ENCODE measurements at places on chromosomes 11 and 22.

DNA sequence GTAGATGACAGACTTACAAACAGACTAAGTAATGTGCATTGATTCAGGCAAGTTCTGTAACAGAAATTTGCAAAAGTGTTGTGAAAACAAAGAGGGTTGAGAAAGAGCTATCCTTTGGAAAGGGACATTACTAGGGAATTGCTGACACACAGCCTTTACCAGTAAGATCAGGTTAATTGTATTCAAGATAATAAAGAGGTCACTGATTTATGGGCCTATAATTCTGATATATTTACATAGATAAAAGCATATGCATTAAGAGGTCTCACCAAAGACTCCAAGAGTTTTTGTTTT is 138.7 kb downstream of the MAML2 start:
- no peak for DNase-seq

DNA sequence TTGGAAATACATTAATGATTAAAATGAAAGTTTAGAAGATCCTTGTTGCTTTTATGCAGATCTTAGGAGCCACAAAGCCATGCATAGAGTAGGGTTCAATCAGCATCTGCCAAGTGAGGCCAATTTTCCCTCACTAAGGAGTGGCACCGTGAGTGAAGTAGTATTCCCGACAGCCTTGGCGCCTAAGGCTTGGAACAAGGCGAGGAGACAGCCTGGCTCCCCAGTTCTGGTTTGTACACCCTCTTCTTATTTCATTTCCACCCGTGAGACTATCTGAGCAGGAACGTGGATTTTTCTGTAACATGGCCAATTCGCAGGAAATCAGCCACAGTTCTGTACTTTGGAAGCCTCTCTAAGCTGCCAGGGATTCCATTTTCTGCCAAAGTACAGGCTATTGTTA is 22.6 kb downstream of the FADS2 start:
- DNase-seq: no peak

DNA sequence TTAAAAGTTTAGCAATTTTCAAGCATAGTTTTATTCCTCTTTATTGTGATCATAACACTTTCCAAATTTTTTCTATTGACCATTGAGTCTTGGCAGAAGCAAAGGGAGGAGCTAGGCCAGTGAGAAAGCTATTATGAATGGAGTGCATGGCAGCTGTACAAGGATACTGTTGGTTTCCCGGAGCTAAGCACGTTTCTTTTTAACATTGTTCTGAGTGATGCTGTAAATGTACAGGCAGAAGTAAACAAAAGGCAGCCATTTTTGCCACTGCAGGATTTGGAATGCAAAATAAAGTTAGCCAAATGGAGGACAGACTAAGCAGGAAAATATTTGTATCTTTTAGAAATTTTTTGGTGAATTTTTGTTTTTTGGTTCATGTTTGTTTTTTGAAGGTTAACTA is 16.2 kb downstream of the CBL start:
- no peak for DNase-seq

DNA sequence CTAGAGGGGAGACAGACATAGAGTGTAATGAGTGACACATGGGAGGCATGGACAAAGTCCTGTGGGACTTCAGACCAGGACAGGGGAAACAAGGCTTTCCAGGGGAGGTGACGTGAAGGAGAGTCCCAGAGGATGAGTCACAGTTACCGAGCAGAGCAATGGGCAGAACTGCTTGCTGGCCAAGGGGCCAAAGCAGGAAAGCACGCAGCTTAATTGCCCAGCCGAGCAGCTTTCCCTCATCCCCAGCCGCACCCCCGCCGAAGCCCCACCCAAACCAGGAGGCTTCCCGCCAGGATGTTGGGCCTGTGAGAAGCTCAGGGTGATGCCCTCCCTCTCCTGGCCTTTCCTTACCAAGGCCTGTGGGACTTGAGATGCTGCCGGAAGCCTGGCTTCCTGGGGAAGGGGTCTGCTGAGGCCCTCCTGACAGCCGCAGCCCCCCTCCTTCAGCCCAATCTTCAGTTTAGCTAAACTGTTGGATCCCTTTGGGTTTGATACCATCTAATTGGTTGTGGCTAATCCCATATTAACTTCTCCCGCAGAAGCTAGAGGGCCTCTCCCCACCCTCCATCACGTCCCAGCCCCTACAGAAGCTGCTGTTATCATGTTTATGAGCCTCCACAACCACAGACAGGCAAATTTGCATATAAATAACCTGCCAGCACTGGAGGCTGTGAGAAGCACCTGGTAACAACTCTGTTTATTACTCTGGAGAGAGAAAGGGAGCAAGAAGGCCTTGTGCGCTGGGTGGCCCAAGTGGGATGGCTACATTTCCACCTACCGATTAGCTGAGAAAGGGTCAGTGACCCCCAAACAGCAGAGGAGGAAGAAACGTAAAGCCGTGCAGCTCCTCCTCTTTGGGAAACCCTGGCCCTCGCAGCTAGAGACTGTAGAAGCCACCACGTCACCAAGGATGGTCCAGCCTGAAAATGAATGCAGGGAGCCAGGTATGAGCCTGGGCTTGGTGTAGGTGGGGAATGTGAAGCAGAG is 80.0 kb downstream of the TRIM29 start:
- no peak for DNase-seq

GRCh38 chr11:131670876-131671275 is 300.5 kb downstream of the NTM start:
- no peak for DNase-seq

- no peak for DNase-seq
These were observed 21.9 kb downstream of the NEAT1 start for GRCh38 chr11:65444314-65445051.

DNA sequence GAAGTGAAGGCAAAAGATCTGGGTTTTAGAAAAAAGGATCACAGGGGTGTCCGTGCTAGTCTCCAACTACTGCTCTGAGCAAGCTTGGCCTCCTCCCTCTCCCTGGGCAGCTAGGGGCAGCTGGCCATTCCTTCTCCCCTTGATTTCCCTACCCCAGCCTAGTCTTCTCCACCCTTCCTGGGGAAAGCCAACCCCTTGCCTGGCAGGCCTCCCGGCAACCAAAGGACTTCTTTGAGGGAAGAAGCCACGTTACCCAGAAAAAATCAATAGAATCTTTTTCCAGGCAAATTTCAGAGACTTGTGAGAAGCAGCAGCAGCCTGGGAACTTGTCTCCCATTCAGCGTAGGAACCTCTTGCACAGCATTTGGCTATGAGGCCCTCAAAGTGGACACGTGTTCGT is 91.5 kb downstream of the MIAT start:
- no peak for DNase-seq

GRCh38 chr22:44595841-44596341 is 97.9 kb upstream of the RTL6 start:
- no peak for DNase-seq

DNA sequence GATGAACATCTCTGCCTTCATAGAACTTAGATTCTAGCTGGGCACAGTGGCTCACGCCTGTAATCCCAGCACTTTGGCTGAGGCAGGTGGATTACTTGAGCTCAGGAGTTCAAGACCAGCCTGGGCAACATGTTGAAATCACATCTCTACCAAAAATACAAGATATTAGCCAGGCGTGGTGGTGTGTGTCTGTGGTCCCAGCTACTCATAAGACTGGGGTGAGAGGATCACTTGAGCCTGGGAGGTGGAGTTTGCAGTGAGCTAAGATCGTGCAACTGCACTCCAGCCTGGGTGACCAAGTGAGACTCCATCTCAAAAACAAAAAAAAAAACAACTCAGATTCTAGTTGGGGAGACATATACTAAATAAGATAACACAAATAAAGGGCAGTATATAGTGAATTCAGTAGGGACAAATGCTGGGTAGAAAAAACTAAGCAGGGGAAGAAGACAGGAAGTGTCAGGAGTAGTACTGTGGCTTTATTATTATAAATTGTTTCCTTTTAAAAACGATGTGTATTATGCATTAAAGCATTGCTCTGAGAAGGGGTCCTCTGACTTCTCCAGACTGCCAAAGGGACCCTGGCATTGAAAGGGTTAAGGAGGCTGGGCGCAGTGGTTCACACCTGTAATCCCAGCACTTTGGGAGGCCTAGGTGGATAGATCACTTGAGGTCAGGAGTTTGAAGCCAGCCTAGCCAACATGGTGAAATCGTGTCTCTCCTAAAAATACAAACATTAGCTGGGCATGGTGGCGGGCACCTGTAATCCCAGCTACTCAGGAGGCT is 46.7 kb downstream of the PACS1 start:
- no peak for DNase-seq

- DNase-seq: no peak
These were observed 17.8 kb downstream of the FRMD8 start for GRCh38 chr11:65404210-65404609.

GRCh38 chr11:33500861-33501479 is 199.7 kb downstream of the C11orf91 start:
- no peak for DNase-seq

DNA sequence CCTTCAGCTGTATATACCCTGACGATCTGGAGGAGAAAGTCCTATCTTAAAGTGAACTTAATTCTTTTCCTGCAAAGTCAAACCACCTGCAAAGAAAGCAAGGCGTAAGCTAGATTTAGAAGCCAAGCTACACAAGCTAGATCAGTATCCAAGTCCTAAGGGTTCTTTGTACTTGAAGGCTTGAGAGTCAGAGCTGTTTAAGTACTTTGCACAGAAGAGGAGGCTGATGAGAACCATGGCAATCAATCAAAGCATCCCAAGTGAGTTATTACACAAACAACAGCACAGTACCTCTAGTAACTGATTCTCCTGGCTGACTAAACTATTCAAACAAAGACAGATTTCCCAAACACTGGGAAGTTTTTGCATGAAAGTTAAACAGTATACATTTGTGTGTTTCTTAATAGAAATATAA is 1.9 kb downstream of the CDON start:
- no peak for DNase-seq

DNA sequence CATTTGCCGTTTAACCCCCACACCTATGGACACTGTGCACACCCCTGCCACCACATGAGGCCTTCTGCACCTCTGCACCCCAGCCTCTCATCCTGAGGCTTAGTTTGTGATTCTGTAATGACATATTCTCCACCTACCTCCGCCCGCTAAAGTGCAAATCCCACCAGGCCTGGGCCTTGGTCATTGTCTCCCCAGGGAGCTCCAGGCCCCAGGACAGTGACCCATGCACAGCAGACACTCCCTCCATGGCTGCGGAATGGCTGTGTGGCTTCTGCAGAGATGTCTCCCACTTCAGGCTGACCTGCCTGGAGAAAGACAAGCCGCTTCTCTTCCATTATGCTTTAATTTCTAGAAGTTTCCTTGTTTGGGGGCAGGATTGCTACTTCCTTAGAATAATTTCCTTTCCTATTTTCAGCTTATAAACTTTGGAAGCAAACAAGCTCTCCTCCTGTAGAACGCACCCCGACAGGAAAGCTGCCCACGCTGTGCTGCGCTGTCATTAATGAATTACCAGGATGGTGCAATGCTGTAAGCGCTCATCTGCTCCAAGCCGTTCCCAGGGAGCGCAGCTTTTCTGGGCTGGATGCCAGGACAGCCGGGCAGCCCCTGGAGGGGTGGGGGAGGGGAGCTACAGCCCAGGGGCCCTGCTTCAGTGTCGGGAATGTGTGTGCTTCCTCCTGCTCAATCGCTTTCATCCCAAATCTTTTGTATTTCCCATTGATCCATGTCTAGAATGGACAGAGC is 618.0 kb downstream of the BRD1 start:
- no peak for DNase-seq

DNA sequence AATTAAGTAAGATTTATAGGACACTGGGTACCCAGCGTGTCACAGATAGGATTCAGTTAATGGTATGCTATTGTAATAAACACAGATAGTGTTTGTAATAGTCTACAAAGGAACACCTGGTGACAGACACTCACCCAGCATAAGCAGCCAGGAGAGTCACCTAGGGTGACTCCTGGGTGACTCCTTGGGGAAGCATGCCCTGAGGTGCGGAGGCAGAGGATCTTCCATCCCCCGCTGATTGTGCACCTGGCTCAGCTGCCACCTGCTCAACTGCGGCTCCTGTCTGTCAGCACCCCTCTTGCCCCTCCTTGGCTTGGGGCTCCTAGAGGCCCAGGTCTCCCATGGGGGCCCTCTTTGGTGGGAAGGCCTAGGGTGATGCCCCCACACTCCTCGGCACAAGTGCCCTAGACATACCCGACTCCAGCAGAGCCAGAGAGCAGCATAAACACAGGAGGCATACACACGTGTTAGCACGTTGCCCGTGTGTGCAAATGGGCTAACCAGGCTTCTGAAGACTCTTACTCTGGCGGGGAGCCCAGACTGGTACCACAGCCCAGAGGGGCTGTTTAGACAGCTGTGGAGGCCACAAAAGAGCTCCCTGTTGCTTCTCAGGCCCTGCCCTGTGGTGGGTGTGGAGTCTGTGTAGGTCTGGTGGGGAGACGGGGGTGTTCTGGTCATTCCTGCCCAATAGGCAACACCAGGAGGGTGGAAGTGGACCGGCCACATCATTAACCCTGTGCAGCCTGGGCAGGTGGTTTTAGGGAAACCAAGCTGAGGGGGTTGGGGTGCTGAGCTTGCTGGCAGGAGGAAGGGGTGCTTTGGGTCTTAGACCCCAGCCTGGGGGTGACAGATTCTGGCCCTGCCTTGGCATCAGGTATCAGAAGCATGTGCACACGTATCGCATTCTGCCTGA is 3.0 kb downstream of the INPPL1 start:
- no peak for DNase-seq

- DNase-seq: no peak
These were observed 1.2 kb downstream of the PHLDA2 start for GRCh38 chr11:2927851-2928604.

DNA sequence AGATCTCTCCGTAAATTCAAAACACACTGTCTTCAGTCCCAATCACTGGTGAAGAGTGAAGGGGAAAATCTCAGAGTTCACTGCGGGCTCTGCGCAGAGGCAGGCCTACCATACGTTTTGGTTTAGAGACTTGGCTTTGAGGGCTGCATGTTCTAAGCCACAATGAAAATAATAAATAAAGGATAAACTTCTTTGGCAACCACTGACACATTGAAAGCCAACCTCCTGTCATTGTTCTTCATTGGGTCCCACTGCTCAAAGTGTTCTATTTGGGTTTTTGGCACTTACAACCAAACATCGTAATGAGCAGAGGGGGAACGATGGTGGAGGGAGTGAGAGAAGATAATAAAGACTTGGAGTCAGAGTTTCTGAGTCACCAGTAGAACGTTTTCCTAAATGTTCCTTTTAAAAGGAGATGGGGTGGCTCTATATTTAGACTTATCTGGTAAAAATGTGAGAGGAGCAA is 472.9 kb downstream of the SOX6 start:
- no peak for DNase-seq

- DNase-seq: no peak
These were observed 86.7 kb upstream of the RASSF10 start for GRCh38 chr11:12922418-12922817.

- no peak for DNase-seq
These were observed 97.7 kb upstream of the FGF3 start for GRCh38 chr11:69916806-69917387.

Measured in stimulated activated CD8-positive, alpha-beta memory T cell treated with anti-CD3 and anti-CD28 coated beads, Interleukin-4, amount 100 ng/mL, for 4 hours (primary cell).